Foreskin keratinocyte (primary cell): ENCODE measurements at places on chromosomes 5 and 9. TPM values are rescaled to one million over a fixed set of nuclear protein-coding genes. Genes with fewer than 3 reads are reported as not detected.

DNA sequence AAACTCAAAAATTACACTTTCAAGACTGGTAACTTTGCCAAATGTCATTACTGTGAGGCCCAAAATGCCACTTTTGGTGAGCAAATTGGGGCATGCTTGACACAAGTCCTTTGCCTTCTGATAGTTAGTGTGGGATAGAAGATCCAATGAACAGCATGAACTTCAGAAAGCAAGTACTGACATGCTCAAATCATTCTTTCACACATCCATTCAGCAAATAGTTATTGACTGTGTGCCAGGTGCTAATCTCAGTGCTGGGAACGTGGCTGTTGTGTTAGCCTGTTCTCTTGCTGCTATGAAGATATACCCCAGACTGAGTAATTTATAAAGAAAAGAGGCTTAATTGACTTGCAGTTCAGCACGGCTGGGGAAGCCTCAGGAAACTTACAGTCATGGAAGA is 247.0 kb downstream of the CHSY3 start:
- peak; percentile 72 for DNase-seq

- DNase-seq: no peak
These were observed 286.1 kb downstream of the IRX2 start for GRCh38 chr5:2465383-2465782.

DNA sequence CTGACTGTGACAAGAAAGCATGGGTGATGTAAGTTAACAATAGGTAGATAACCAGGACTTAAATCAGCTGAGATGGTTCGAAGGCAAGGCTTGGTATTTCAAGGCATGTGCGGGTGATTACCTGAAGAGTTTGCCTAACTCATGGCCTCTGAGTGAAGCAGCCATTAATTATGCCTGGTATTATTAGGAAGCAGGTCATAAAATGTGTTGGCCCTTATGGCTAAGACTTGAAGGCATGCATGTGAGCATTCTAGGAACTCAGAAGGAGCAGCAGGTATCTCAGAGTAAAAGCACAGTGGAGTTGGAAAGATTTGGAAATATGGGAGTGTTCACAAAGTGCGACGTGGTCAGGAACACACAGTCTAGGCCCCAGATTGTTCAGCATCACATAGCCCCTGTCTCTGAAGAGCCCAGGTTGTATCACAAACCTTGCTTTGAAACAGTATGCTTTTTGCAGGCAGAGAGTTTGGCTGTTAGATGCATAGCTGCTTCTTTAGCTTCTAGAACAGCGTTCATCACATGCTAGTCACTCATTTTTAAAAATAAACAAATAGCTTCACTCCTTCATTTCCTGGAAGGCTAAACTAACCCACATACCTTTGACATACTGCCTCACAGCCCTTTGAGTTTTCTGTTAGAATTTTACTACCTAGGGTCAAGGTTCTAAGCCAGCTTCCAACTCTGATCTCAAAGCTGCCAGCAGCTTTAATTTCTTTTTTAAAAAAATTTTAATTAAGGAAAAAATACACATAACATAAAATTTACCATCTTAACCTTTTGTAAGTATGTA is 2.1 kb downstream of the HEXB start:
- no peak for DNase-seq

DNA sequence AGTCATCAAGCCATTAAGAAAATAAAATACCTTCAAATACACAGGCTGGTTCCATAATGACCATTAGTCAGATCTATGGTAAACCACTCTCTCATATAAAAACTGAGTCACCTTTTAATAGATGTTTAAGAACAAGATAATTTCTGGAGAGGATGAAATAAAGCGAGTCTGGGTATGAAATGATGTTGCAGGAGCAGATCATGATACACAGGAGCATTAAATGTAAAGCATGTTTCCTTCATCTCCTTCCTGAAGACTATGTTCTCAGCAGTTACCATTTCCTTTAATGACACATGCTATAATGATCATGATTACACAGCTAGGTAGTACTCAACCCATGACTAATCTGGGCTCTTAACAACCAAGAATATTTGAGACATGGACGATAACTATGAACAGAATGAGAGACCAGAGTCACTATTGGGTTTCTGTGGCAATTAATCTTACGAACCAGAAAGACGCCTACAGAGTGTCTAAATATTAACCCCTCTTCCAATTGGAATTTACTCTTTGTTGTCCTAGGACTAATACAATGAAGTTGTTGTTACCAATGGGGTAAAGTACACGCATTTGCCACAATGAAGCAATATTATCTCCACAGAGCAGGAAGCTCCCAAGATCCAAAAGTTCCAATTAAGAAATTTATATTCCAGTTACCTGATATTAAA is 105.6 kb downstream of the NR6A1 start:
- peak; percentile 93 for DNase-seq

Gene TLE4
- 3.2 and 4.0 TPM in 2 replicates for polyA plus RNA-seq

- DNase-seq: no peak
These were observed 42.7 kb upstream of the ZNF608 start for GRCh38 chr5:124789104-124789605.

DNA sequence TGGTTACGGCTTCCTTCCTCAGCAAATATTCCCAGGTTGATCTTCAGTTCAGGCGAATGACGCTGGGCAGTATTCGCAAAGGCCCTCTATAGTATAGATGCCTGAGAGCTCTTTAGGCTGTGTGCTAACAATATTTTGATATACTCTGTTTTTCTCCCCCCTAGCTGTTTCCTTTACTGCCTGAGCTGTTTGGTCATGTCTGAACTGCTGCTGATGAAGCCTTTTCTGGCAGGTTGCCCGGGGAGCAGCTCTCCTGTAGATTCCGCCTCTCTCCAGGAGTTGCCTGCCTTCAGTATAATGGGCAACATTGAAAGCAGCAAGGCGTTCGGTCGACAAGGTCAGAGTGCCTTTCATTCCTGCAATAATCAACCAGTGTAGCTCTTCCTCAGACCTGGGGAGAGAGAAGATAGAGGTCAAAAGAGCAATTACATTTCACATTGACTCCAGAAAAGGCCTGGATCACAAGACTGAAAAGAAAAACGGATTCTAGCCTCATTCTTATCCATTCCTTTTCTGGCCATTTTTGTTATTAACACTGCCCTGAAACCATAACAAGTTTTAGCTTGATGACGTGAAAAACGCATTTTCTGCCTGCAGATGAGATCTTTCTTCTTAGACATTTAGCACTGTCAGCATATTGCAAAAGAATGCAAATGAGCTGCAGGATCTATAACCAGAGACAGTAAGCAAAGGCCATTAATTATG is 60.1 kb upstream of the ZNF608 start:
- DNase-seq: peak; percentile 75

DNA sequence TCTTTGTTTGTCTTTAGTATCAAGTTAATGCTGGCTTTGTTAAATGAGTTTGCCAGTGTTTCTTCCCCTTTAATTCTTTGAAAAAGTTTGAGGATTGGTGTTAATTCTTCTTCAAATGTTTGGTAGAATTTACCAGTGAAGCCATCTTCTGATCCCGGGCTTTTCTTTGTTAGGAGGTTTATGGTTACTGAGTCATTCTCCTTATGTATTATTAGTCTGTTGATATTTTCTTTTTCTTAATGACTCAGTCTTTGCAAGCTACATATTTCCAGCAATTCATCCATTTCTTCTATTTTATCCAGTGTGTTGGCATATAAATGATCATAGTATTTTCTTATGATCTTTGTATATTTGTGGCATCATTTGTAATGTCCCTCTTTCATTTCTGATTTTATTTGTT is 74.5 kb upstream of the SPINK5 start:
- DNase-seq: no peak

Gene SLC6A18
- not detected in 2 replicates for polyA plus RNA-seq

Gene SKP2
- polyA plus RNA-seq: 19.8 and 35.6 TPM in 2 replicates

DNA sequence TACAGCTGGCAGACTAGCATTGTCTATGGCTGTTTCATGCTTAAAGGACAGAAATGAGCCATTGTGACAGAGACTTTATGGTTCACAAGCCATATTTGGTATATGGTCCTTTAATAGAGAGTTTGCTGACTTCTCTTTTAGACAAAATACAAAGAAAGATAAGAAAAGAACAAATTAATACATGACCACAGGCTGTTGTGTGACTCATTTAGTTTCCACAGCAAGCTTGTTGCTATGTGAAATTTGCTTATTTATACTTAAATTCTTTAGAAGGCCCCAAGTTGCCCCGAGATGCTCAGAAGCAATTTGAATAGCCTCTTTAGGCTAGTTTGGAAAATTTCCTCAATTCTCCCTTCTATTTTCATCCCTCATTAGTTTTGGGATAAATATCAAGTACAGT is 315.3 kb upstream of the RPS23 start:
- DNase-seq: no peak

Gene HK3
- polyA plus RNA-seq: not detected in 2 replicates

Gene HMMR
- 11.6 and 21.1 TPM in 2 replicates for polyA plus RNA-seq

DNA sequence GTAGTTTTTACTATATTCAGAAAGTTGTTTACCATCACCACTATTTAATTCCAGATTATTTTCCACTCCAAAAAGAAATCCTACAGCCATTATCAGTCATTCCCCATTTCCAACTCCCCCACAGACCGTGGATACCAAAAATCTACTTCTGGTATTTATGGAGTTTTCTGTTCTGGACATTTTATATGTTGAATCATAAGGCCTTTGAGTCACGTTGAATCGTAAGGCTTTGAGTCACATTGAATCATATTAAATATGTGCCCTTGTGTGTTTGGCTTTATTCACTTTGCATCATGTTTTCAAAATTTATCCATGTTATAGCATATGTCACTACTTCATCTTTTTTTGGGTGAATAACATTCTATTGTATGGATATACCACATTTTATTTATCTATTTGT is 454.1 kb upstream of the NUDT12 start:
- peak; percentile 51 for DNase-seq

DNA sequence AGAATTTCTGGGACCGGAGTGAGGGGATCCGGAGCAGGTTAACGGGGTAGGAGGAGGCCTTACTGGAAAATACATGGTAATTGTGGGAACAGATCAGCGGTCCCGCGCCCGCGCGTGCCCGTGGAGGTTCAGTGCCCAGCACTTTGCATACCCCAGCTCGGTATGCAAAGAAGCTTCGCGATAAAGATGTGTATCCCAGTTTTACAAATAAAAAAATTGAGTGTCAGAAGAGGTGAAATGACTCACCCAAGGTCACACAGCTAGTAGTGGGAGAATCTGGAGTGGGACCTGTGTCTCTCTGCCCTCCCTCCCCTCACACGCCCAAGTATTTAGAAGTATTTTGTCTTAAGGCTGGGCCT is 967 bp downstream of the NEURL1B start:
- no peak for DNase-seq

DNA sequence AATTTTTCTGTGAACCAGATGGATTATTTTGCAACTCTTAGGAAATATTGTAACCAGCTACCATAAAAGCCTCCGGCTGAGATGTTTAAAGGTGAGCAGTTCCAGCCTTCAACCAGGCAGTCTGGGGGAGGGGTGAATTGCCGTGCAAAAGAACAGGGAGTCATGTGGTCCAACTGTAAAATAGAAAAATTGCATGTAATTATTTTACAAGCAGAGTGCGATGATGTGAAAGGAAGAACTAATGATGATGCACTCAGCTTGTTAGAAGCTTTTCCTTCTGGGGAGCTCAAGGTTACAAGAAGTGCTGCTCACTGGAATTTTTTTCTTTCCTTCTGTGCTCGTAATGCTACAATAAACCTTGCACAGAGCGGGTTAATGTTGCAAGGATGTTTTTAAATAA is 188.7 kb upstream of the ITGA1 start:
- DNase-seq: no peak

GRCh38 chr5:14218480-14218879 is 75.3 kb downstream of the TRIO start:
- no peak for DNase-seq

DNA sequence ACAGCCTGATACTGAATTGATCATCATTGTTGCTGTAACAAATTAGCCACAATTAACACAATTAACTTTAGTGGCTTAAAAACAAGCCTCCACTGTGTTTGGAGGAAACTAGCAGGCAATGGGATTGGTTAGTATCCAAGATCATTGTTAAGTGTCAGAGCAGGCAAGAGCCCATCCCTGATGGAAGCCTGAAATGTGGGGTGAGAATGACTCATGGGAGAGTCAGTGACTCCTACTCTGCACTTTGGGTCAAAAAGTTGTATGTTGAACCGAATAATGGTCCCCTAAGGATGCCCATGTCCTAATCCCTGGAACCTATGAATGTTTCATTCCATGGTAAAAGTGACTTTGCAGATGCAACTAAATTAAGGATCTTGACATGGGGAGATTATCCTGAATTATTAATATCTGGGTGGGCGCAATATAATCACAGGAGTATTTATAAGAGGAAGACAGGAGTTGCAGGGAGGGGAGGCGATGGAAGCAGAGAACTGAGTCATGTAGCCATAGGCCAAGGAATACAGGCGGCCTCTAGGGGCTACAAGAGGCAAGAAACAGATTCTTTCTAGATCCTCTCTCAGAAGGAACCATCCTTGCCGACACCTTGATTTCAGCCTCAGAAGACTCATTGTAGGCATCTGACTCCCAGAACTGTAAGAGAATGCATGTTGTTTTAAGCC is 28.8 kb downstream of the ALG2 start:
- peak; percentile 16 for DNase-seq

DNA sequence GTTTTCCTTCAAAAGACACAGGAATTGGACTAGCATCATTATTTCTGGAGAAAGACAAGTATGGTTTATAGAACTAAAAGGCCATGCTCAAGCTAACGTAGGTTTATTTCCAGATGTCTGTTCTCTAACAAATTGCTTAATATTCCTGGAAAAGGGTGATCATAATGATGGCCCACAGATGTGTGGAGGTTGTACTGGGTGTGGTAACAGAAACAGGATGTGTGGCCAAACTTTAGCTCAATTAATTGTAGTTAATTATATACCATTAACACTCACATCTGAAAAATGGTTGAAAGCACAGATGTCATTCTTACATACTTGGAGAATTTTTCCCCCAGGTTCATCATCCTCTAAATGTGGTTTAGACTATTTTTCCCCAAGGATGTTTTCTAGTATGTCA is 292.7 kb upstream of the RASA1 start:
- DNase-seq: no peak

DNA sequence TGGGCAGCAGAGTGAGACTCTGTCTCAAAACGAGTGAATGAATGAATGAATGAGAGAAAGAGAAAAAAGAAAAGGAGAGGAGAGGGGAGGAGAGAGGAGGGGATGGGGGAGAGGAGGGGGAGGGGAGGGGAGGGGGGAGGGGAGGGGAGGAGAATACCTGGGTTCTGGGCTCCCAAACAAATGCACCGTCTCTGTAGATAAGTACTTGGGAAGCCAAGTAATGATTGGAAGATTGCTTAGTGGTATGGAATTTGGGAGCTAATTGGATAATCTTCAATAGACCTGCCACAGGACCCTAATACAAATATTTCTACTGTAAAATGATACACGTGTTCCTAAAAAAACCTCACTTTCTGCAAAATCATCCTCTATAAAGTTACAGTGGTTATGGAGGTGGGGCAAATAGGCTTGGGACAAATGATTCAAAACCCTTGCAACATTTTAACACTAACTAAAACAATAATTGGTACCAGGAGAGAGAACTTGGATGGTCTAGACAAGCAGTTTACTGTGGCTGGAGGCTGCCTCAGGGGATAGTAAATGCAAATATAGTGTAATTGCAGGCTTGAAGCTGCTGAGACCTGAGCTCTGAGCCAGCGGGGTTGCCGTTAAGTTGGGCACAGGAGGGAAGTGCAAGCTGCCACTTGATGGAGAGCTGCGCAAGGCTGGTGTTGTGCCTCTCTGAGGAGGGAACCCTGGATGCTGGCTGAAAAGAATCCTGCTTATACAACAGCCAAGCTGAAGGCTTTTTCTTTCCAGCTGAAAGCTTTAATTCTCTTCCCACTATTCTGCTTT is 3.5 kb downstream of the HEMGN start:
- no peak for DNase-seq
